ENCODE measurements at places on chromosomes 16 and 17.

GRCh38 chr16:56102183-56102686 lies 89.1 kb upstream of the GNAO1 start:
- DNase-seq = no peak

DNA sequence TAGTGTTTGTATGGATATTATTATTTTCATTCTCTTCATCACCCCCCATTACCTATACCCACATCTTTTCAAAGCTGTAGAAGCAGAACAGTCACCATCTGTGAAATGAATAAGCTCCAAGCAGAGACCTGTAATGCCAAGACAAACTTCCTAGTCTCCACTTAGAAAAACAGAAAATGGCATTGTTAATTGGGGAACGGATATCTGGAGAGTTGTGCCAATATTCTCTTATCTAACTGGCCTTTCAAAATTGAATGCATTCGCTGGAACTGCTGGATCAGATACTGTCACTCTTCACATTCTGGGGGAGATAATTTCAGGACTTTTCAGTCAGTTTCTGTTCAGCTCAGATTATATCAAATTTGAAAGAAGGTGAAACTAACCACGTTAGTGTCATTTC lies 464.4 kb upstream of the GOT2 start:
- DNase-seq = no peak

GRCh38 chr17:14305785-14306496 lies 5.1 kb downstream of the HS3ST3B1 start:
- DNase-seq = no peak

DNA sequence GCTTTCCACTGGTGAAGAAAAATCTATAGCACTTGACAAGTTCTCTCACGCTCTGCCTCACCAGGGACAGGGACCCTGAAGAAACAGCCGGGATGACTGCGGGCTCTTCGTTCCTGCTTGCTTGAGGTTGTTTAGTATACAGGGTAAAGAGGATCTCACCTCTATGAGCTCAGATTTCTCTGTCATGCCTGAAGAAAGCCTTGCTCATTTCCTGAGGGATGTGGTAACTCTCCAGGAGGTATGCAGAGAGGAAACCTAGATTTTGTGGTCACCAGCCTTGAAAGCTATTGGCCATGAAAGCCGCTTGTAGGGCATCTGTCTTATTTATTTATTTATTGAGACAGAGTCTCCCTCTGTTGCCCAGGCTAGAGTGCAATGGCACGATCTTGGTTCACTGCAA lies 23.2 kb downstream of the USP43 start:
- no peak for DNase-seq

DNA sequence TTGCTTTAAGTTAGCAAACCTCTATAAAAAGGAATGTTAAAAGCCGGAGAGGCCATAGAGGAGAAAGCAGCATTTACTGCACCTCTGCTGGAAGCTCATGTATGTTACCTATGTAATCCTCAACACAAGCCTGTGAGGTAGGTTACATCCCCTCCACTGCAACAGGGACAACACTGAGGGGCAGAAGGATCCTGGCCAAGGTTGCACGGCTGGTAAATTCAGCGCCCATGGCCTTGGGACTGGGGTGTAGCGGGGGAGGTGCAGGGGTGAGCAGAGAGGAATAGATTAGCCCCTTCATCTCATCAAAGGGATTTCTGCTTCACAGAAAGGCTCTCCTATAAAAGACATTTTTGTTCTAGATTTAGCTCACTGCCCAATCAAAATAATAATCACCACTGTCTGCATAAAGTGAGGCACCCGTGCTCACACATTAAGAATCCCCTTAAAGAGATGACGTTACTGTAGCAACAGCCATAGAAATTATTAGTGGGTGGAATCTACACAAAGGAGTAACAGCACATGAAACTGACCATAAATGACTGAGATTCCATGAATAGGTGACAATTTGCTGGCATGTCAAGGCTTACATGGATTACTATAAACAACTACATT lies 3.3 kb downstream of the ZCCHC14 start:
- no peak for DNase-seq

GRCh38 chr17:56141046-56141839 lies 12.0 kb upstream of the ANKFN1 start:
- no peak for DNase-seq
